Activated CD8-positive, alpha-beta memory T cell treated with anti-CD3 and anti-CD28 coated beads, Interleukin-2, amount 10 ng/mL, durations not matched to agents 7 days and 5 days (primary cell): ENCODE measurements at places on chromosomes 7 and 10. TPM values are rescaled to one million over a fixed set of nuclear protein-coding genes. Genes with fewer than 3 reads are reported as not detected.

Gene SPDYE11
- not detected for total RNA-seq

Gene SEMA3C
- not detected for total RNA-seq

Gene HOXA4
- not detected for total RNA-seq

Gene CALN1
- not detected for total RNA-seq

Gene TFPI2
- total RNA-seq, result not detected

GRCh38 chr10:101867931-101868330 is 24.3 kb upstream of the KCNIP2 start:
- DNase-seq, result no peak

DNA sequence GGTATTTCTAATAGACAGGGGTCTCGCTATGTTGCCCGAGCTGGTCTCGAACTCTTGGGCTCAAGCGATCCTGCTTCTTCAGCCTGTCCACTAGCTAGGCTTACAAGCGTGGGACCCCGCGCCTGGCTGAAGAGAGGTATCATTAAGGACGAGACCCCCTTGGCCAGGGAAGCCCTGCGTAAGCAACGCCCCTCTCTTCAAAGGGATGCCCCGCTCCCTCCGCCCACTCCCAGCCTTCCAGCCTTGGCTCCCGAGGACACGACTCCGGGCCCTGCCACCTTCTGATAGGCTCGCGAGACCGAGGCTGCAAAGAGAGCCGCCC is 220 bp upstream of the ZKSCAN5 start:
- DNase-seq, result no peak

- DNase-seq, result no peak
Observed at GRCh38 chr10:79378647-79379511, 31.6 kb downstream of the PPIF start.

DNA sequence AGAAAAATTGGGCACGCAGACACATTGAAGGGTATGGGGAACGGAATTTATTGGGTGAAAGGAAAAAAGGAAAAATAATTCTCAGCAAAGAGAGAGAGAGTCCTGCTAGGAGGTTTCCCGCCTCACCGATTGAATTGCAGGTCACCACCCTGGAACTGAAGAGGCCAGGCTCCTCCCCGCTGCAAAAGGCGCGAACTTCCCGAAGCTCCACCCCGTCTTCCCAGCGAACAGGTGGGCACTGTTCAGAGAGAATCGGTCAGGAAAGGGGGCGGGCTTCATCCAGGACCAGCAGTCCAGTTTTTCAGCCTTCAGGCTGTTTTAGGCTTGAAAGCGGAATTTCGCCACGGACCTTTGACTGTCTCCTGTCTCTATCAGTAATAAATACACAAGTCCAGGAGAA is 27.3 kb upstream of the CADPS2 start:
- DNase-seq, result no peak

- no peak for DNase-seq
Observed at GRCh38 chr10:110233846-110234245, 26.4 kb downstream of the MXI1 start.

DNA sequence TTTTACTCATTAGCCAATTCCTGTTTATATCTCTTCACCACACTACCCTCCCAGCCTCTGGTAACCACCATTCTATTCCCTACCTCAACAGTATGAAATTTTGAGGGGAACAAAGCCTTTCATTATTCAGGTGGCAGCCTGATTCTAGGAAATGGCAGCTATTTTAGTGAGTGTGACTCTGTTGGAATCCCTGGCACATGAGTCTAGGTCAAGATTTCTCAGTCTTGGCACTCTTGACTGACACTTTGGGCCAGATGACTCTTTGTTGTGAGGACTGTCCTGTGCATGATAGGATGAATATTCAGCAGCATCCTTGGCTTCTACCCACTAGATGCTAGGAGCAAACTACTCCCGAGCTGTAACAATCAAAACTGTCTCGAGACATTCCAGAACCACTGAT is 322.8 kb upstream of the PHYHIPL start:
- no peak for DNase-seq

DNA sequence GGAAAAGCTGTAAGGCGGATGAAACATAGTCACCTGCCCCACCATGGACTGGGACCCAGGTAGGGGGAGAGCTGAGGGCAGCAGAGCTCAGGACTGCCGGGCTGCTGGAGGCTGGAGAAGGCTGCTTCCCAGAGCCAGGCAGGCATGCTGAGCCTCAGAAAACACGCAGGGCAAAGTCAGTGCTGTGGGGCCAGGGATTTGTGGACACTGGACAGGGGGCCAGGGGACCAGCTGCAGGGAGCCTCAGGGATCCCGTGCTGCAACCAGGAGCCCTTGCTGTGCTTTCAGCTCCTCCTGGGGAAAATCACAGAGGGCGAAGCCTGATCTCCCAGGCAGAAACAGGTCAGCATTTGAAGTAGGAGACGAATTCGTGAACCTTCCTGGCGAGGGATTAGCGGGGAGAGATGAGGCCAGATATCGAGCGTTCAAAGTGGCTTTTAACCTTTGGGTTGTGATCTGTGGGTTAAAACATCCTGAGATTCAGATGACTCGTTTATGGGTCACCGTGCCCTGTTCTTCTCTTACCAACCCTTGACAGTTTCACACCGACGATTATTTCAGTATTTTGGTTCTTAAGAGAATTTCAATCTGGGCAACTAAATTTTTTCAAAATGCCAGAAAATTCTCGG is 85.6 kb upstream of the SHH start:
- DNase-seq, result no peak

GRCh38 chr7:47734949-47735291 is 153.0 kb upstream of the TNS3 start:
- DNase-seq, result no peak

DNA sequence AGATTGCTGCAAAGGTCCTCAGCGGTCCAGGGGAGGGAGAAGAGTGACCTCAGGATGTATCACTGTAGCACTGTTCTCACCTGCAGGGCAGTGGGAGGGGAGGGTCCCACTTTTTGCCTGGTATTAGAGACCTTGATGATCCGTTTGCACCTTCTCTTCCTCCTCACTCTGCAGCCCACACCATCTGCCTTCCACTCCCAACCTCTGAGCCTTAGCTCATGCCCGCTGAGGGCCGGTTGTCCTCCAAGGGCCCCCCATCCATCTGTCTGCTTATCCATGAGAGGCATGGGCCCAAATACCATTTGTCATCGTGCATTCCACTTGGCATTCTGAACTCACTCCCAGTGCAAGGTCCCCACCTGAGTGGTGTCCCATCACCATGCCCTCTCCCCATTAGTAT is 64.6 kb upstream of the PCBD1 start:
- DNase-seq, result no peak

GRCh38 chr10:105284476-105285215 is 643.6 kb downstream of the SORCS3 start:
- no peak for DNase-seq

DNA sequence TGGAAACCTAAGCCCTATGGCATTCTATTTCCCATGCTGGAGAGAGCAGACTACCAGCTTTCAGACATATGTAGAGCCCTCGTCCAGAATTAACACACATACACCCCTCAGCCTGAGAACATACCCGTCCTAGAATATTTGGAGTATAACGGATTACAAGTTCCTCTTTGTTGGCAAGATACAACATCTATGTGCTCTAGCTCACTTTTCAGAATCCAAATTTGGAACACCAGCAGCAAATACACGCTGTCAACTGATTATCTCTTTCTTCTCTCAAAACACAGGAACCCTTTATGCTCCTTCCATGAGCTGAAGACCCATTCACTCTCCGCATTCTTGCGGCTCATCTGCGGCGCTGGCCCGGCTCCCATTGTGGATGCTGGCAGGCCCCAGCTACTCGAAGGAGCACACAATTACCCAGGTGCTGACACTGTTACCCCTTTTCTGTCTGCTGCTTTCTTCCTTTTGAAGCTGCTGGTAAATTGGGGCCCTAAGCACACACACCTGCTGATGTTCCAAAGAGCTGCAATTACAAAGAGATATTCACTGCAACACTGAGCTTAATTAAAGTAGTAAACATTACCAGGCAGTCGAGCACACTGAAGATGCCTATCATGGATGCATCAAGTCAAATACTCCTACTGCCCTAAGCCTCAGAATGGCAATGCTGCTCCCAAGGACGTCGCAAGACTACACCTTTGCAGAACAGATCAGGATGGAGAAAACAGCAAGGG is 70.0 kb downstream of the VOPP1 start:
- DNase-seq, result no peak

- DNase-seq, result no peak
Observed at GRCh38 chr7:17275749-17276671, 22.4 kb upstream of the AHR start.
